ENCODE measurements at places on chromosomes 1 and 21.

- no peak for DNase-seq
Measured at GRCh38 chr1:232585486-232585885, 44.4 kb downstream of the SIPA1L2 start.

GRCh38 chr1:245276445-245276844 is 121.7 kb downstream of the KIF26B start:
- no peak for DNase-seq

- no peak for DNase-seq
Measured at GRCh38 chr1:7557301-7557891, 213.7 kb upstream of the VAMP3 start.

- DNase-seq = no peak
Measured at GRCh38 chr1:26282401-26282918, 2.6 kb downstream of the SH3BGRL3 start.

GRCh38 chr1:116585886-116586285 is 15.1 kb upstream of the CD58 start:
- DNase-seq = no peak

- DNase-seq = no peak
Measured at GRCh38 chr1:221612047-221612777, 129.7 kb downstream of the DUSP10 start.

- DNase-seq = no peak
Measured at GRCh38 chr1:29875557-29876028, 639.3 kb downstream of the PTPRU start.

DNA sequence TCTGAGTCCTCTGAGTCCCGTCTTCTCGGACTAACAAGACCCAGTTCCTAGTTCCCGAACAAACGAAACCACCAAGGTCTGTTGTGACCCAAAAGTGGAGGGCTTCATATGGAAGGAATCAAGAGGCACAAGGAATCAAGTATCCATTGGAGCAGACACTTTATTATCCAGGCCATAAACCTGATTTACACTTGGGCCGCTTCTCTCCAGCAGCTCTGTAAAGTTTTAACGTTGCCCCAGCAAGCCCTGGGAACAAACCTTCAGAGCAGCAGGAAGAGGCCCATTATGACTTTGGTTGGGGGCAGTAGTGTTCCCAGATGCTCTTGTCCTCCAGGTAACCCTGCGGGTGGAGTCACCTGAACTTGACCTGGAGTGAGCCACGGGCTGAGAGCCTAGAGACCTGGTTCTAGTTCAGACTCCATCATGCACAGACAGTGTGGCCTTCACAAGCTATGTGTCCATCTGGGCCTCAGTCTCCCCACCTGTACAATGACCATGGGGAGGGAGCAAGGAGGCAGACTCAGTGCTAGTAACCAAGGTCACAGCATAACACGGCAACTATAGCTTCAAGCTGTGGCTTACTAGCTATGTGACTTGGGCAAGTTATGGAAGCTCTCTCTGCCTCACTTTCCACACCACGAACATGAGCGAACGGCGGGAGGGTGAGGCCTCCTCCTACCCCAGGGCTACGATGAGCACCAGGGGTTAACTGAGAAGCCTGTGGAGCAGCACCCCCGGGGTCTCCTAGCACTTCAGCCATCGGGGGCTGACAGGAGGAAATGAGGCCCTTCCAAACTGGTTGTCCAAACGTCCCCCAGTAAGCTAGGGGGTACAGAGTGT is 95.7 kb downstream of the GLIS1 start:
- no peak for DNase-seq

DNA sequence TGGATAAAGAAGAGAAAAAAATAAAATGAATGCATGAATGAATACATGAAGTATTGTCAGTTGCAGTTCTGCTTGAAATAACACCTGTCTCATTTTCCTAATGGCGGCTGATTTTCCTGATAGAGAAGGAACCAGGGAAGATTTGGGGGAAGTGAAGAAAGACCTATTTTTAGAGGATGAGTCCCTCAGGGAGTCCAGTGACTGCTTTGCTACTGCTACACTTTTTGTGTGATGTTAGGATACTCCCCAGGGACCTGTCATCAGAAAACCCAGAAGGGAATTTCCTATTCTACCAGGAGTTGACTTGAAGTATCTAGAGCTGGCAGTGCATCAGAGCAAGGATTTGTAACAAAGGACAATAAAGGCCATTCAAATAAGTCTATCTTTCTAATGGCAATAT is 114.8 kb downstream of the MAB21L3 start:
- no peak for DNase-seq

DNA sequence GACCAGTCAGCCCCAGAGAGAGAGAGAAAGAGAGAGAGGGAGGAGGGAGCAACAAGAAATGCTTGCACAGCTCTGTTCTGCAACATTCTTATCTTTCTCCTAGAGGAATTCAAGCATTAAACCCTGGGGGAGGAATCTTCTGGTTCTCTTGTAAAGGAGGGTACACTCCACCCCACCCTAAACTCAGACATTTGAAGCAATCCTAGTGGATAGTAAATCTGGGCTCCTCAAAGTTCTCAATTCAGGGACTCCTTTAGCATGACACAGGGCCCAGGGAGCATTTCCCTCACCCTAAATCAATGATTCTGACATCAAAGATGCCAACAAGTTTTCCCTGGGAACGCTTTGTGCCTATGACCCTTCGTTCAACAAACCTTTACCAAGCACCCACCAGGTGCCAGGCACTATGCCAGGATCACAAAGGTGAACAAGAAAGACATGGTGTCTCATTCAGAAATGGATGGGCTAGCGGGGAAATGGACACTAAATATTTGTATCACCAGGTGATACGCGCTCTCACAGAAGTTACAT is 11.9 kb upstream of the CAPN2 start:
- no peak for DNase-seq

GRCh38 chr1:243264717-243265116 is 8.9 kb downstream of the SDCCAG8 start:
- DNase-seq = no peak

- DNase-seq = no peak
Measured at GRCh38 chr1:45155423-45155822, 51.0 kb downstream of the ZSWIM5 start.

DNA sequence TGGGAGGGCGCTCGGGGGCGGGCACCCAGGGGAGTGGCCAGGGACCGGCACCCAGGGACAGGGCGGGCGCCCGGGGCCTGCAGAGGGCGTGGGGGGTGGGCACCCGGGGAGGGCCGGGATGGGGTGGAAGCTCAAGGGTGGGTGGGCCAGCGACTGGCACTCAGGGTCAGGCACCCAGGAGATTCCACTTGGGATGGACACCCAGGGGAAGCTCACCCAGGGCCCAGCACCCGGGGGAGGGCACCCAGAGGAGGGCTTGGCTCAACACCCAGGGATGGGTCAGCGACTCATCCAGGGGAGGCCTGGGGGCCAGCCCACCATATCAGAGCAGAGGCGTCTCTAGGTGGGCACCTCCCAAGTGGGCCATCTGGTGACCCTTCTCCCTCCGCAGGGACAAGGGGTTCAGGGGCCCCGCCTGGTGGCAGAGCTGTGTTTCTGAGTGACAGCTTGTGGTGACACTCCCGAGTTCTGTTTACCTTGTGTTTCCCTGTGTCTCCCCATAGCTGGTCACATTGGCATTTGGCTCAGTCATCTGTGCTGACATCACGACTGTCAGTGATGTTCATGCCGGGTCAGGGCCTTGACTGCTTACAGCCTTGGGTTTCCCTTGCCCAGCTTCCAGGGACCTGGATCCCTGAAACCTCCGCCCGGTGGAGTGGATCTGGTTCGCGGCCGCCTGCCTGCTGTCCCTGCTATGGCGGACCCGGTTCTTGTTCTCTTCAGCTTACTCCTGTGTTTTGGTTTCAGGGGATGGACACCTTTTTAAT is 749 bp downstream of the IBA57 start:
- peak; percentile 84 for DNase-seq

GRCh38 chr1:156291226-156292061 is 4.0 kb downstream of the GLMP start:
- DNase-seq = peak; percentile 67

DNA sequence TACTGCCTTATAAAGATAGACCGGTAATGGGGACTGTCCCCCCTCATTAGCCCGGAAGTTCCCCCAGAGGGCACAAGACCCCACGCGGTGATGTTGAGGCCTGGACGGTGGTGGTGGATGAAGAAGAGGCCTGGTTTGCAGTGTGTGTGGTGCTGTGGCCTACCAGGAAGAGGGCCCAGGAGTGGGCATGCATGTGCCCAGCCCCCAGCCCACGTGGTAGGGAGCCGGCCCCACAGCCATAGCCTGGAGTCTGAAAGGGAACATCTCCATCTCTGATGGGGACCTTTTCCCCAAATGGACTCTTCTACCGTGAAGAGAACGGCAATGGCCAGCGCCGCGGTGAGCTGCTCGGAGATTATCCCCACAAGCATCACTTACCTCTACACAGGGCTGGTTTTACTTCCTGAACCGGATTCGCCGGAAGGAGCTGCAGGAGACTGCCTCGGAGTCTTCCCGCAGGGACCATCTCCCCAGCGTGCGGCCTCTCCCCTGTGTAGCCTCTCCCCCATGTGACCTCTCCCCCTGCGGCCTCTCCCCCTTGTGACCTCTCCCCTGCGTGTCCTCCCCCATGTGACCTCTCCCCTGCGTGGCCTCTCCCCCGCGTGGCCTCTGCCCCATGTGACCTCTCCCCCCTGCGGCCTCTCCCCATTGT is 20.6 kb downstream of the RRP1 start:
- no peak for DNase-seq

- DNase-seq = no peak
Measured at GRCh38 chr1:33918368-33918767, 54.5 kb downstream of the HMGB4 start.

GRCh38 chr1:200969726-200970561 is 53.6 kb downstream of the KIF21B start:
- DNase-seq = no peak

DNA sequence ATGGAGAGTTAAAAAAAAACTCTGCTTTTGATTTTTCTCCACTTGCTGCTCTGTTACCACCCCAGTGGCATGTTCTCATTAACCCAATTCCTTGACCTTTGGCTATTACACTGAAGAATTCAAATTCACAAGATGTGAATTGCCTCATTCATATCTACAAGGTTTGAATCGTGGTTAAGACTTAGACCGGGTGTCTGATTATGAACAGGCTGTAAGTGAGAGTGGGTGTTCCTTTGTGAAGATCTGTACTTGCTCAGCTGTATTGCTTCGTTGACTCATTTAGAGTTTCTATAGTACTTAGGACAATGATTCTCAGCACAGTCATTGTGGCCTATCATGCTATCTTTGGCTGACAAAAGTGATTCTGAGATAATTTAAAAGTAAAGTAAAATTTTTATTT is 36.4 kb downstream of the DNM3 start:
- DNase-seq = no peak

DNA sequence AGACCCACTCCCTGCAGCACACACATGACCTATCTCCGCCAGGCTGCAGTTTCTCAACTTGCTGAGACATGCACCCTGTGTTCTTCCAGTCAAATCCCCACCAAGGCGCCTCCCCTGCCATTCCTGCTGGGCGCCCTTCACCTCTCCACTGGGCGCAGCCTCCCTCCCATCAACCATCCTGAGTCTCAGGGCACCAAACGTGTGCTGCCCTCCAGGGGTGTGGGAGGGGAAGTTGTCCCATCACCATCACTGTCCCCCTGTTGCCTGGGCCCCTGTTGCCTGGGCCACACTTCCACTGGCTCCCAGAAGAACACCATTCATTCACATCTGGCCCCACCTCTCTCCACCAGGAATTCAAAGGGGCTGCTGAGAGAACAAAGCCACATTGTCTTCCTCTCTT is 44.9 kb upstream of the EFHD2 start:
- no peak for DNase-seq

GRCh38 chr1:230794431-230794830 is 47.2 kb downstream of the CAPN9 start:
- no peak for DNase-seq

DNA sequence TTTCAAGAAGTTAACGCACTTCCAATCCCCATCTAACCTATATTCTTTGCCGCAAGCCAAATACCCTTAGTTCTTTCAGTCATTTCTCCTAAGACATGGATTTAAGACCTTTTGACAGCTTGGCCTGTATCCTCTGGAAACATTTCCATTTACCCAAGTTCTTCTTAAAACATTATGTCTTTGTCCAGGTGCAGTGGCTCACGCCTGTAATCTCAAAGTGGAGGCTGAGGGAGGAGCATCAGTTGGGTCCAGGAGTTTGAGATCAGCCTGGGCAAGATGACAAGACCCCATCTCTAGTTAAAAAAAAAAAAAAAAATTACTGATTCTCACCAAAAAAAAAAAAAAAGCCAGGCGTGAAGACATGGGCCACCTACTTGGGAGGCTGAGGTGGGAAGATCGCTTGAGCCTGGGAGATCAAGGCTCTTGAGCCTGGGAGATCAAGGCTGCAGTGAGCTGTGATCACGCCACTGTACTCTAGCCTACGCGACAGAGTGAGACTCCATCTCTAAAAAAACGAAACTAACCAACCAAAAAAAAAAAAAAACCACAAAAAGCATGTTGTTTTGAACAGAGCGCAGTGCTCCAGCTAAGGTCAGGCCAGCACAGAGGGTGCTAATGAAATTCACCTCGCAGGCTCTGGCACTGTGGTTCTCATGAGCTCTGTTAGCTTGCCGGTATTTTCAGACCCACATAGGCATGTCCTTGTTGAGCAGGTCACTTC is 36.0 kb downstream of the NUAK2 start:
- DNase-seq = peak; percentile 72

DNA sequence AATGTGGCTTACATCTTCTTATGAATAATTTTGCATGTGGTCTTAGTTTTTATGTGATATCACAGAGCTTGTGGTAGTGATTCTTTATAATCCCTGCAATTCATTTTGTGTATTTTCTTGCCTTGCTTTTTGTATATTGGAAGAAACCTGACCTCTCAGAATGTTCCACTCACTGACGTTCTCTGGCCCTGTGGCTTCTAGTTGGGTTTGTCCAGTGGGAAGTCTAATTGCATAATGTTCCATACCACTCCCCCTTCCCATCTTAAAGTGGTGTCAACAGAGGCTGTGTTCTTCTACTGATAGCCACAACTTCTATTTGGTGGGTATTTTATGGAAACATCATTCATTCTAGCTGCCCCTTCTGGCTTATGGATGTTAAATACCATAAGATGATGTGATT is 225.3 kb downstream of the BACH1 start:
- no peak for DNase-seq

DNA sequence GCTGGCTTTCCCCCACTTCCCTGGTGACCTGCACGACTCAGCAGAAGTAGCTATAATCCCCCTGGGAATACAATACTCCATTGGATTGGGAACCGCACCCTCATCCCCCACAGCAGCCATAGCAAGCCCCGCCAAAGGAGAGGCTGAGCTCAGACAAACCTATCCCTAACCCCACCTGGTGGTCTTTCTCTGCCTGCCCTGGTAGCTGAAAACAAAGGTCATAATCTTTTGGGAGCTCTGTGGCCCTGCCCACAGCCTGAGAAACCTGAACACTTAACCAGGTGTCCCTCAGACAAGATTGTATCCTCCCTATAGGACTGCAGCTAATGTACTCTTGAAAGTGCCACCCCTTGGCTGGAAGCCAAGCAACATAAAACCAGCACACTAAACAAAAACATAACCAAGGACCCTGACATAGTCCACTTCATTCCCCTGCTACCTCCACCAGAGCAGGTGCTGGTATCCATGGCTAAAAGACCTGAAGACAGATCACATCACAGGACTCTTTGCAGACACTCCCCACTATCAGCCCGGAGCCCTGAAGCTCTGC is 71.6 kb upstream of the RUNX1 start:
- no peak for DNase-seq

GRCh38 chr21:38817371-38818324 is 11.9 kb downstream of the ETS2 start:
- no peak for DNase-seq

GRCh38 chr1:94540440-94541245 is 916 bp downstream of the F3 start:
- DNase-seq = no peak

Data from CD4-positive, alpha-beta T cell treated with Interleukin-4 for 1 hour (primary cell).